ENCODE measurements at places on chromosomes 3 and 15. TPM values are rescaled to one million over a fixed set of nuclear protein-coding genes. Genes with fewer than 3 reads are reported as not detected.

Gene AADAC
- total RNA-seq, result 0.08 TPM

Gene CPEB1
- total RNA-seq, result not detected

Gene DHX30
- total RNA-seq, result 89.3 TPM

Gene CHCHD6
- 36.8 TPM for total RNA-seq

Gene GXYLT2
- not detected for total RNA-seq

Gene STX19
- 1.3 TPM for total RNA-seq

Gene COL6A5
- total RNA-seq, result not detected

Gene PCOLCE2
- total RNA-seq, result 6.2 TPM

Gene SLC51A
- total RNA-seq, result not detected

Gene SLC22A13
- 0.26 TPM for total RNA-seq

Gene PRSS50
- not detected for total RNA-seq

Gene BCL6
- total RNA-seq, result 12.0 TPM

Gene DAZL
- not detected for total RNA-seq

Gene TIPARP
- 66.6 TPM for total RNA-seq

Gene TRAT1
- not detected for total RNA-seq

Gene NEO1
- total RNA-seq, result 10.4 TPM

Gene MTHFS
- total RNA-seq, result 37.1 TPM

Gene TF
- 0.03 TPM for total RNA-seq

Gene ITIH4
- total RNA-seq, result not detected

Gene GABRA5
- total RNA-seq, result not detected

Gene IMP3
- 186 TPM for total RNA-seq

Gene AQP9
- not detected for total RNA-seq
